ENCODE measurements at places on chromosomes 16 and 17. TPM values are rescaled to one million over a fixed set of nuclear protein-coding genes. Genes with fewer than 3 reads are reported as not detected.

- DNase-seq = no peak
These were observed 191.8 kb upstream of the CHMP6 start for GRCh38 chr17:80799538-80800480.

DNA sequence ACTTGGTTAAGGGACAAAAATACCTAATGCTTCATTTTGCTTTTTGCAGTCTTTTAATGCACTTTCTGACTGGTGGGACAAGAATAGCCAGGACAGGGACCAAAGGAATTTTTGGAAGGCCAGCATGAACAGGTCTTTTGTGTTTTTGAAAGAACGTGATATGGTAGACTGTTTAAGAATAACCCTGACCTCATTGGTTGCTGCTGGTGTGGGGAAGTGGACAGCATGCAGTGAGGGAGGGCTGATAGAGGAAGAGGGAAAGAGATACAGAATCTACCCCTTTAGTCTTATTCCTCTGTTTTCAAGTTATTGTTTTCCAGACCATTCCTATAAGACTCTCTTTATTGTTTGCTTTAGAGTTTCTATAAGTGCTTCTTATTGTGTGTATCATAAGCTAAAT is 816.2 kb downstream of the CDH11 start:
- no peak for DNase-seq

SLC35G6 gene
- total RNA-seq = not detected

GRCh38 chr17:33804401-33804800 is 450.7 kb upstream of the CCL2 start:
- DNase-seq = no peak

PTX4 gene
- total RNA-seq = not detected

- DNase-seq = no peak
These were observed 2.2 kb downstream of the HOXB13 start for GRCh38 chr17:48726114-48726915.

SRSF1 gene
- total RNA-seq = 275 TPM

- DNase-seq = no peak
These were observed 39.3 kb downstream of the MYO18A start for GRCh38 chr17:29140631-29141513.

DNA sequence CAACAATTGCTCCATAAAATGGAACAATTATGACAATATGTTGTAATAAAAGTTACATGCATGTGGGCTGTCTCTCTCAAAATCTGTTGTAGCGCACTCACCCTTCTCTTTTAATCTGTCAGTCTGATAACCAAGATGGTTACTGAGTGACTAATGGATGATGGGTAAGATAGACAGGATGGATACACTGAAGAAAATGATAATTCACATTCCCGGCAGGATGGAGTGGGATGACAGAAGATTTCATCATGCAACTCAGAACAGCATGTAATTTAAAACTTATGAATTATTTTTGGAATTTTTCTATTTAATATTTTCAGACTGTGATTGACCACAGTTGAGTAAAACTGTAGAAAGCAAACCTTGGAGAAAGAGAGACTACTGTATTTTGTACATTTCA is 30.5 kb downstream of the CDH13 start:
- peak; percentile 30 for DNase-seq

GRCh38 chr16:30951750-30952149 is 2.9 kb downstream of the ORAI3 start:
- no peak for DNase-seq

DNA sequence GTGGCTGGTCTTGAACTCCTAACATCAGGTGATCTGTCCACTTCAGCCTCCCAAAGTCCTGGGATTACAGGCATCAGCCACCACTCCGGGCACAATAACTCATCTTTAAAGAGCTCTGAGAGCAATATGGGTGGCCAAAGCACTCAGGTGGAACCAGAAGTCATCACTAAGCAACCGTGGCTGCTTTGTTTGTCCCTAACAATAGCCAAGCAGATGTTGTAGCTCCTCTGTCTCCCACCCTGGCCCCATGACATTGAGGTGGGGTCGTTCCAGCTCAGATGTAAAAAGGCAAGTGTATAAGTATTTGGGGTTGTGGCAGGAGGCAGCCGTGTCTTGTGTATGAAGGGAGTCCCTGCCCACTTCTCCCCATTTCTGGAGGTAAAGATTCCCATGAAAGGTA is 3.7 kb upstream of the SCIMP start:
- DNase-seq = no peak

- no peak for DNase-seq
These were observed 26.5 kb upstream of the LASP1NB start for GRCh38 chr17:38898812-38899348.

DNA sequence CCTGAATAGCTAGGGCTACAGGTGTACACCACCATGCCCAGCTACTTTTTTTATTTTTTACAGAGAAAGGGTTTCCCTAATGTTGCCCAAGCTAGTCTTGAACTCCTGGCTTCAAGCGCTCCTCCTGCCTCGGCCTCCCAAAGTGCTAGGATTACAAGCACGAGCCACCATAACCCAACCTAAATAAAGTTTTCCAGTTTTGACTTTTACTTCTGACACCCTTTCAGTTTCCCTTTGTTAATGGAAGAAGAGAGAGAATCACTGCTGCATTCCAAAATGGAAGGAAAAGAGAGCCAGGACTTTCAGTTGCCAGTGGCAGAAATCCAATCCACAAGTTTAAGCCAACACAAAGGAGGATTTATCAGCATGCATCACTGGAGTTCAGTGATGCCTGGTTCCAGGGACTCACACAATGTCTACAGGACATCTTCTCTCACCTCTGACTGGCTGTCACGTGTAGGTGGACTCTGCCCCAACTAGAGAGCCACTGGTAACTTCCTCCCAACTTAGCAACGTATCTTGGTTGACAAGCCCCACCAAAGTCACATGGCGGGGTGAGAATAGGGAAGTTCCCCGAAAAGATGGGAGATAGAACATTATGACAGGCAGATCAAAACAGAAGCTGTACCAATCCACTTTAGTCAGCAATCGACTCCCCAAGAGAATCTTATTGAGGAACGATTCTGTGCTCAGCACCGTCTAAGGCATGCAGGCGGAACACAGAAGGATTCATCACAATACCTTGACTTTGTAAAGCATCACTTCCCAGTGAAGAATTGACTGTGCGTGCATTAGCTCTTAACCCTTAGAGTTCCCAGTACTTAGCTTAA is 46.5 kb downstream of the GAS7 start:
- DNase-seq = no peak

- DNase-seq = peak; percentile 37
These were observed 968.1 kb downstream of the CDH11 start for GRCh38 chr16:64153718-64154117.

FNDC8 gene
- total RNA-seq = not detected

CLEC10A gene
- total RNA-seq = not detected

CEP112 gene
- 11.1 TPM for total RNA-seq

- no peak for DNase-seq
These were observed 11.6 kb upstream of the SEPHS2 start for GRCh38 chr16:30457256-30457655.

DNA sequence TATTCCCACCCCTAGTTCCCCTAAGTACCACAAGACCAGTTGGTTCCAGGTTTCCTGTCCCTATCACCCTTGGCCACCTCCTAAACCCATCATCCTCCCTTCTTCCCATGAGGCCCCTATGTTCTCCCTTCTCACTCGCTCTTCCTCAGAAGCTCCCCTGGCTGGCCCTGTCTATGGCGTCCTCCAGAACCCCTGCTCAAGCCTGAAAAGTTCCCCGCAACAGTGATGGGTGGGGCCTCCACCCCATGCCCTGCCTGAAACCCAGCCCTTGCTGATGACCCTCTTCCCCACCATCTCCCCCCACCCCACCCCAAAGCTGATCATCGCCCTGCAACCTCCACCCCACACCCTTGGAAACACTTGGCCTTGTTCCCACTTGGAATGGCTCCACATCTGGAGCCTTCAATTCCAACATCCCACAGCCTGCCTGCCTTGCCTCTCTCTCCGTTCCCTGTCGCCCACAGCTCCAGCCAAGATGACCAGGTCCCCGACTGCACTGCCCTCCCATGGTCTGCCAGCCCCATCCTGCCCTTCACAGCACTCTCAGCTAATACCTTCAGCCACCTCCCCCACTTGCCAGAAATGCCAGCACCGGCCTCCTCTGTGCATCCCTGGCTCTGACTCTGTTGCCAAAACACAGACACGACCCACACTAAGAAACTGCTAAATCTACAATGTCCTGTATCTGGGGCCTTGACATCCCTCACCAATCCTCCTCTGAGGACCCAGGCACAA is 10.5 kb downstream of the OSBPL7 start:
- DNase-seq = no peak

GRCh38 chr17:42056635-42057034 is 6.2 kb upstream of the C17orf113 start:
- DNase-seq = no peak

DNA sequence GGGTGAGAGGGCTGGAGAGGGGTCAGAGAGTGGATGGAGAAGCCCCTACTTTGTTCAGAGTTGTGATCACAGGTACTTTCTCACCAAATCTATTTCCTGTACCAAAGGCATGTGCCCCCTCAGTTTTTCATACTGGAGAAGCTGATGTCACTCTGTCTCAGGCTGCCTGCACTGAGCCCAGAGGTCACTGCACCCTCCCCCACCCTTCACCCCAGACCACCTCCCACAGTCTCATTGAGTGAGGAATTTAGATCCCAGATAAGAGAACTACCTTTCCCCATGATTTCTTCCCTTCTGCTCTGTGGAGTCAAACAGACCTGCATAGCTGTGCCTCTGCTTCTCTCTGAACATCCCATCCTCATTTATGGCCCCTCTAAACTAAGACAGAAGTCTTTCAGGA is 140.0 kb upstream of the IRX6 start:
- DNase-seq = no peak

E4F1 gene
- 22.0 TPM for total RNA-seq

TSPOAP1 gene
- 0.05 TPM for total RNA-seq

DNA sequence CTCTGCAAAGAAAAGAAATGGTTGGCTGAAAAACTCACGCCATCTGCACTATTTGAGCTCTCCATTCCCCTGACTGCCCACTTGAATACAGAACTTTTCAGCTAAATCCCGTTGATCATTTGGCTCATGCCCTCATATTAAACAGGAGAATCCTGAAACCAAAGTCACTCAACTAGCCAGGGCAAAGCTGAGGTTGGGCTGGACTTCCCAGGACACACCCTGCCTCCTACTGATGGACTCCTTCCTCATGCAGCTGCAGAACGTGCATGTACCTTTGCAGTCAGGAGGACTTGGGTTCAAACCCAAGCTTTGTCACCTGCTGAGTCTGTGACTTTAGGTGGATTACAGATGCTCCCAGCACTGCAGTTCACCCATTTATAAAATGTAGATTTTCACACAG is 7.7 kb downstream of the ASIC2 start:
- peak; percentile 8 for DNase-seq

IL21R gene
- total RNA-seq = 0.17 TPM

SPNS3 gene
- total RNA-seq = not detected

DNA sequence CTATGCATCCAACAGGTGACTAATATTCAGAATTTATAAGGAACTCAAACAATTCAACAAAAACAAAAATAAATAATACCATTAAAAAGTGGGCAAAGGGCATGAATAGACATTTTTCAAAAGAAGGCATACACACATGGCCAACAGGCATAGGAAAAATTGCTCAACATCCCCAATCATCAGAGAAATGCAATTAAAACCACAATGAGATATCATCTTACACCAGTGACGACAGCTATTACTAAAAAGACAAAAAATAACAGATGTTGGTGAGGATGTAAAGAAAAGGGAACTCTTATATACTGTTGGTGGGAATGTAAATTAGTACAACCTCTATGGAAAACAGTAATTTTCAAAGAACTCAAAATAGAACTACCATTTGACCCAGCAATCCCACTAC is 250.4 kb upstream of the N4BP1 start:
- DNase-seq = peak; percentile 16

GRCh38 chr16:5496013-5496412 is 398.4 kb upstream of the EEF2KMT start:
- DNase-seq = no peak

DNA sequence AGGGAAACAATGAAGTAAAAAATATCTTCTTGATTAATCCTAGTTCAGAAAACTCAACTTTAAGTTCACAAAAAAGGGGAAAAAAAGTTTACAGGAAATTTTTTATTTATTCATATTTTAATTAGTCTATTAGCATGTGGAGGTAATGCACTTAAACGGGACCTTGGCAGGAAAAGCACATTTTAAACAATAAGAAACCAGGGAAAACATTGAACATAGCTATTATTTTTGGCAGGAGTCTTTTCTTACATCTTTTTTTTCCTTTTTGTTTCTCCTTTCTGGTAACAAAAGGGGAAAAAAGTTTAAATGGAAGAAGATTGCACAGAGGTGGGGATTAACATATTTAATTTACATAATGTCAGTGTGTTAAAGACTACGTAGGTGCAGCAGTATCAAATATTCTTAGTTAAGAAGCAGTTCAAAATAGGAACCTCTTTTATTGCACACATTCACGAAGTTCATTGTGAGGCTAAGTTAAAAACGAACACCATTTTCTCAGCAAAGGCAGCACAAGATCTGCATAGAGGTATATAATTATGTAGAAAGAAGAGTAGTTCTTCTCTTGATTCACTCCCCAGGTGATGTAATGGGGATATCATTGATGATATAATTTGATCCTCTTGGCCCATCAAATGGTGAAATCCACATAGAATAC is 940.5 kb downstream of the CDH11 start:
- no peak for DNase-seq

GRCh38 chr16:65672960-65673359 is 551.1 kb upstream of the CDH11 start:
- DNase-seq = peak; percentile 20

GRCh38 chr16:69270831-69271230 is 40.3 kb upstream of the VPS4A start:
- DNase-seq = no peak

ARHGAP23 gene
- 30.5 TPM for total RNA-seq

- DNase-seq = peak; percentile 40
These were observed 873 bp downstream of the SETD1A start for GRCh38 chr16:30958175-30959079.

- DNase-seq = no peak
These were observed 589 bp upstream of the FBF1 start for GRCh38 chr17:75941442-75941819.

PTGES3L gene
- 1.6 TPM for total RNA-seq

DNA sequence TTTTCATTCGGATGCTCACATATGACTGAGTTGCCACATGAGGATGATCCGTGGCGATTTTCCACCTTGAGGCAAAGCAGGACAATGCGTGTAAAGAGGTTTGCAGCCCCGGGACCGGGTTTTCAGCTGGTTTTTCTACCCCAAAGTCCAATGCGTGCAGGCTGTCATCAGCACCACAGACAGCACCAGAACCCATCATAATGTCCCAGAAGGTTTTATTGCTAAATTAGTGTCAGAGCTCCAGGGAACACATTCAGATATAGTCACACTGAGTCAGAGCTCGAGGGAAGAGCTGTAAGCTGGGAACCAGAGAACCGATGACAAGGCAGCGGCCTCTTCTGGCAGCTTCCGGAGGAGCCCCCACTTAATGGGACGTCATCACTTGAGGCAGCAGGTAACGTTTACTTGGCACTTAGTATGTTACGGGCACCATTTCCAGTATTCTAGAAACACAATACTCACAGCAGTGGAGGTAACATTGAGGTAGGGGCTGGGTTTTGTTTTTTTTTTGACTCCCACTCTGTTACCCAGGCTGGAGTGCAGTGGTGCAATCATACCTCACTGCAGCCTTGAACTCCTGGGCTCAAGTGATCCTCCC is 8.9 kb upstream of the NAGPA start:
- DNase-seq = peak; percentile 61
